Cardiac septum (tissue), 1 donor: ENCODE measurements at places on chromosomes 13 and 19.

DNA sequence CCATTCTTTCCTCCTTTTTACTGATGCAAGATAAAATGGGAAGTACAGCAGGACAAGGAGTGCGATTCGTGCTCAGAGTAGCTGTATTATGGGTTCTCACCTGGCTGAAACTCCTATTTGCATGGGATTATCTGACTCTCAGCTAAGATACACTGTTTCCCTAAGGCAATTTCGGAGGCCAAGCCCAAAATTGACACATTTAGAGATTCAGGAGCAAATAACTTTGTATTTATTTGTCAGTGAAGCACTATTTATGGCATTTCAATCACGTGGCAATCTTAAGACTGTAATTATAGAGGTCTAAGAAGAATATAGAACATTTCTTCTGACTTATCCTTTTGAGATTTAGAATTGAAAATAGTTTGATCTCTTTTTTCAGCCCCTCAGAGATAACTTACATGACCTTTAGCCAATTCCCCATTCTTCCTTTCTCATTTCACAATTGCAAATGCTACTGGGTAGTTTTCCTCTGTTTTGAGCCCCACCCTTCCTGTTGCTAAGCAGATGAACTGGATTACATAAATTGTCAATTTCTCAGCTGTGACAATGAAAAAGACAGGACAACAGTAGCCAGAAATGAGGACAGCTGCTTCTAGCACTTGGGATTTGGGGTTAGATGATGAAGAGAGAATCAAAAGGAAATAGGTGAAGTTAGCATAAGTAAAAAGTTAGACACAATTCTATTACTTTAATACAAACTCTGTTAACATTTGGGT is 122.7 kb upstream of the FRY start:
- DNase-seq, result no peak

GRCh38 chr13:20980899-20981298 is 78.4 kb upstream of the XPO4 start:
- DNase-seq, result peak; percentile 29

DNA sequence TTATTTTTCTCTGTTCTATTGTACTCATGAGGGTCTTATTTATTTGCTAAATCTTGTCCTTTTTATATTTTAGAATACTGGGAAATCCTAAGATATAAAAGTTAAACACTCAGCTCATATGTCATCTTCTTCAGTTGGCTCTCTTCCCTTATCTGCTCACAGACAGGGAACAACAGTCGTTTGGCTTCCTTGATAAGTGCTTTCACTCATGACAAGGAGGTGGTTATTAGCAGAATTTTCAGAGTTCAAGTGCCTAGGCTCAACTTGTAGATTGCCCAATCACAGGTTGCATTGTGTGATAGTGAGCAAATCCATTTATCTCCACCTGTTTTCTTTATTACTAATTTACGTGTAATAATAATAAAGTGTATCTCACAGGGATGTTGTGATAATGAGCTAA is 620.3 kb upstream of the PCDH20 start:
- no peak for DNase-seq

DNA sequence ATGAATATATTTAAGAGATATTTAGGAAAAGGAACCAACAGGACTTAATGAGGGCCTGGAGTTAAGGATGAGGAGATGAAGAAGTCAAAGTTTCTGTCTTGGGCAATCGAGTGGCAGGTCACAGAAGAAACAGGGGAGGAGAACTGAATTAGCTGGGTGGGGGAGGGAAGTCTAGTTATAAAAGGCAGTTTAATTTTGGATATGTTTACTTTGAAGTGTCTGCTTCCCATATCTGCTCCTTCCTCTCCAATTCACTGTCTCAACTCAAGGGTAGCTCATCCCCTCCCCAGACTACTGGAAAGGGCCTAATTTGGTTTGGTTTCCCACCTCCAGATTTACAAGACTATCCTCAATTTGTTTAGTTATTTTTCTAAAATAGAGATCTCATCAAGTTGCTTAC is 195.9 kb downstream of the VWA8 start:
- no peak for DNase-seq
